Stimulated activated CD8-positive, alpha-beta memory T cell treated with anti-CD3 and anti-CD28 coated beads, Interleukin-4, amount 100 ng/mL, for 1 hour (primary cell): ENCODE measurements at places on chromosomes 4 and X.

DNA sequence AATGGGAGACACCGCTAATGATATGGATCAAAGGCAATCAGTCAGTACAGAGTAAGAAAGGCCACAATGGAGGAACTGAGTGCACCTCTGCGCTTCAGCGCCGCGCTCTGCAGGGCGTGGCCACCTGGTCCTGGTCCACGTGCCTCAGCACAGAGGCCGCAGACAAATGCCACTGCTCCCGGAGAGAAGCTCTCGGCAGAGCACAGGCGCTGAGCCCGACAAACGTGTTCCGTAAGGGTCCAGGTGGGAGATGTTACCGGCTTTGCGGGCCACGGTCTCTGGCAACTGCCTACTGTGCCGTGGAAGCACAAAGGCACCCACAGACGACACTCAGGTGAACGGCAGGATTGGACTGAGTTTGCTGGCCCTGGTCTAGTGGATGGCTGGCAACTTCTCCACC, 68.9 kb downstream of the ACOX3 start:
- DNase-seq, result no peak

GRCh38 chr4:102222838-102223409, 122.4 kb downstream of the SLC39A8 start:
- no peak for DNase-seq

- no peak for DNase-seq
Measured at GRCh38 chr4:73257234-73257633, 1.4 kb downstream of the ANKRD17 start.

- DNase-seq, result no peak
Measured at GRCh38 chrX:39624166-39624565, 473.6 kb downstream of the BCOR start.

DNA sequence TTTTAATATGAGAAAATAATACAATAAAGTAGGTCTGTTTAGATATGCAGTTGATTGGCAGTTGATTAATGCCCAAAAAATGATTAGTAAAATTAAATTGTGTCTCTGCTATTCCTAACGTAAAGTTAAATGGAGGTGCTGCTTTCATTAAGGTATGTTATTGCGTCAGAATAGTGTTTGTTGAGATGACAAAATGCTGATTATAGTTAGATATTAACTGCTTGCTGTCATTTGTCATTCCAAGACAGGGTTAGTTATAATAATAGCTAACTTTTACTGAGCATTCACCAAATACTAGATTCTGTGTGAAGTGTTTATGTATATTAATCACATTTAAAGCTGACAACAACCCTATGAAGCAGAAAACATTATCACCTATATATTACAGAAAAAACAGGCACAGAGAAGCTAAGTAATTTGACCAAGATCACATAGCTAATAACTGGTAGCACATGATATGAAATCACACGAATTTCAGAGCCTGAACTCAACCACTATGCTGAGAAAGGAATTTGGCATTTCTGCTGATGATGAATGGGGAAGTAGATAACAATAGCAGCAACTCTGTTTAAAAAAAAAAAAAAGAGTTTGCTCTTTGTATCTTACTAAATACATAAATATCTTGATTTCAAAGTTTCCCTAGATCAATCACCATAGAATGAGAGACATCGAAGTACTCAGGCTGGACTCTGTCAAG, 59.7 kb upstream of the WDR44 start:
- no peak for DNase-seq

DNA sequence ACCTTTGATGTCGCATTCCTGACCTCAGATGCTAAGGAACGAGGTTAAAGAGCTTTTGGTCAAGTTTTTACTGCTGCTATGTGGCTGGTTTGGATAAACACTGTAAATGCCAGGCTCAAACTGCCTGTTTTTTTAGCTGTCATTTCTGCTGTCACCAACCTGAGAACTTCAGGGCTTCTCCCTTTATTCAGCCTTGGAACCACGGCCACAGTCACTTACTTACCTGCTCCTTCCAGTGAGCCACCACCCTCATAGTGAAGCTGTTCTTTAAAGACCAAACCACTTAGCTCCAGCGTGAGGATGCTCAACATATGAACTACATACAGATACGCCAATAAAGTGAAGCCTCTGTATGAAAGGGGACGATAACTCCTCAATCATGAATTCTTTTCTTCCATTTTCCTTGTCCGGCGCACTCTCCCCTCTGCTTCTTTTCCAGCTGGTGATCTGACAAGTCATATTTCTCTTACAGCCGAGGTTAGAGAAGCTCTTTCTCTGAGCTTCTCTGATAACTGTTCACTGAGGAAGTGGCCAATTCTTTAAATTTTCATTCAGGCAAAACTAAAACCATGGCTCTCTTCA, 152.8 kb upstream of the ANK2 start:
- DNase-seq, result no peak

DNA sequence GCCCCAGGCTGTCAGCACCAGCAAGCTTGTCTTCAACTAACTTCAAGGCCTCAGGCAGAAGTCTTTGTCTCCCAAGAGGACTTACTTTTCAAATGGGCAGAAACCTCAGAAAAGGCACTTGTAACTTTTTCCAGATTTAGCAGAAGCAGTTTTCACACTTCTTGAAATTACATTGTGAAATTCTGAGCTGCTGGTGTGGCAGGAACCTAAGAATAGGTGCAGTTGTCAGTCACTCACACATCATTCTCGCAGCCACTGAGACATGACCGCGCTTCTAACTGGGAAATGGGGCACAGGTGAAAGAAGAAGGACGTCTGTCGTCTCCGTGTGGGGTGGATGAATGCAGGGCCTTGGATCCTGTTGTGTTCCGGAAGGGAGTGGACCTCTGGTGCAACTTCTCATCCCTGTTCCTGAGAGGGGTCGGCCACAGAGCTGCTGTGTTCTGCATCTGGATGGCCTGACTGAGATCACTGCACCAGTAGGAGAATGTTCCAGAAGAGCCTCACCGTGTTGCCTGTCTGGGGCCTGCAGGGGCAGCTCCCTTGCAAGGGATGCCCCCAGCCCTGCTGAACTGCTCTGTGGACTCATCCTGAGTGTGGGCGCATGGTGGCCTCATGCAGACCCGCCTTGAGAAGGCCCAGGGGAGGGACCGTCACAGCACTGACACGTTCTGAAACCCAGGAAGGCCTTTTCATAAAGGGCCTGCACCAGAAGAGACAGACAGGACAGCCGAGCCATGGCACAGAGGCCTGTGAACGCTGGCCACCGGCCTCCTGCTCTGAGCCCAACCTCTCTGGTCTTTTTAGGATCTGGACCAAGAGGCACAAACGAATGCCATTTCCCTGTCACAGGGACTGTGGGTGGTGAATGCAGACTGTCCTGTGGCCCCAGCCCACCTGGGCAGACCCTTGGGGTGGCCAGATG, 18.7 kb downstream of the NAT8L start:
- DNase-seq, result no peak
